H54 (cell line): ENCODE measurements at places on chromosomes 7 and 10.

DNA sequence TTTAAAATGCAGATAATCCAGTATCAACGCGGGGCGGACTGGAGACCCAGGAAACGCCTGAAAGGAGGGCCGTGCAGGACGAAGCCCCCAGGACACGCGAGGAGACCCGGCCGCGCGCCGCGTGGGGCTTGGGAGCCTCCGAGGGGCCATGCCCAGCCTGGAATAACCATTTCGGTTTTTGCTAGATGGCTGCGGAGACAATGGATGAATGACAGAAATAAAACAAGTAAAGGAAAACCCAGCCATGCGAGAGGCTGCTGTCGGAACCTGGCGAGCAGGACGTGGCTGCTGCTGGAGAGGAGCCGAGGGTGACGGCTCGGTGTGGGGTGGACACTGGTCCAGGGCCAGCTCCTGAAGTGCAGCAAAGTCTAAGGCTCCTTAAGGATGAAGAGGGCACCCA is 227.2 kb upstream of the ADARB2 start:
- DNase-seq: no peak

GRCh38 chr7:17392846-17393245 is 94.4 kb downstream of the AHR start:
- no peak for DNase-seq

- no peak for DNase-seq
Measured at GRCh38 chr7:155395176-155395797, 62.6 kb upstream of the EN2 start.

DNA sequence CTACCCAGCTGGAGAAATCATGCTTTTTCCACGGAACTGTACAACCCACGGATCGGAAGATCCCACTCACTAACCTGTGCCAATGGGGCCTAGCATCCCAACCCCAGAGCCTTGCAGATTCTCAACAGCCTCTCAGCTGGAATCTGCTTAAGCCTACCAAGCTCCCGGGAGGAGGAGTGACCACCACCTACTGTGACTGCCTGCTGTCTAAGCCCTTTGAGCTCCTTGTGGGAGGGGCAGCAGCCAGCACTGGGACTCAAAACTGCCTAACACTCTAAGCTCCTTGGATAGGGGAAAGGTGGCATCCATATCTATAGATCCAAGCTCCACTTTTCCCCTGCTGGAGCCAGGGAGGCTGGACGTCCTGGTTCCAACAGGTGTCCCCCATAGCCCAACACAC is 254.4 kb upstream of the CNTNAP2 start:
- DNase-seq: no peak

DNA sequence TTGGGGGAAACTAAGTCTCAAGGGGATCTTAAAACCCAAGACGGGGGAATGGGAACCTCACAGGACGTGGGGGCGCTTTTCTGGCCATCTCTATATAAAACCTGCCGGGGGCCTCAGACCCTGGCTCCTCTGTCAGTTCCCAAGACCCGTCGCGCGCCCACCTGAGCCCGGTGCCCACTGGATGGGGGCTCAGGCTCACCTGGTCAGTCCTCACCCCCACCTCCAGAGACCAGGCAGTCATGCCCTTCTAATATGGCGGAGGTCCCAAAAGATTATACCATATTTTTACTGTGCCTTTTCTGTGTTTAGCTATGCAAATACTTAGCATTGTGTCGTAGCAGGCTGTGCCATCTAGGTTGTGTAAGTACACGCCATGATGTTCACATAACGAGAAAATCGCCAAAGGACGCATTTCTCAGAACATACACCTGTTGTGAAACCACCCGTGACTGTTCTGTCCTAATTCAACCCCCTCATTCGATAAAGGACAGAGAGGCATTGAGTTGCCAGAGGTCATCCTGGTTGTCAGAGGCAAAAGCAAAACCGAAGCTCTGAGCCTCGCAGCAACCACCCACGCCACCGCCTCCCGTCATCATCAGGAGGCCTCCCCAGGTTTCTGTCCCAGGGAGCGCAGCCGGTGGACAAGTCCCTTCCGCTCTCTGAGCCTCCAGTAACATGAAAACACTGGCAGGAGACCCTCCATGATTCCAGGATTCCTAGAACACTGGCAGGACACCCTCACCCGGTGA is 28.9 kb downstream of the OAT start:
- no peak for DNase-seq

DNA sequence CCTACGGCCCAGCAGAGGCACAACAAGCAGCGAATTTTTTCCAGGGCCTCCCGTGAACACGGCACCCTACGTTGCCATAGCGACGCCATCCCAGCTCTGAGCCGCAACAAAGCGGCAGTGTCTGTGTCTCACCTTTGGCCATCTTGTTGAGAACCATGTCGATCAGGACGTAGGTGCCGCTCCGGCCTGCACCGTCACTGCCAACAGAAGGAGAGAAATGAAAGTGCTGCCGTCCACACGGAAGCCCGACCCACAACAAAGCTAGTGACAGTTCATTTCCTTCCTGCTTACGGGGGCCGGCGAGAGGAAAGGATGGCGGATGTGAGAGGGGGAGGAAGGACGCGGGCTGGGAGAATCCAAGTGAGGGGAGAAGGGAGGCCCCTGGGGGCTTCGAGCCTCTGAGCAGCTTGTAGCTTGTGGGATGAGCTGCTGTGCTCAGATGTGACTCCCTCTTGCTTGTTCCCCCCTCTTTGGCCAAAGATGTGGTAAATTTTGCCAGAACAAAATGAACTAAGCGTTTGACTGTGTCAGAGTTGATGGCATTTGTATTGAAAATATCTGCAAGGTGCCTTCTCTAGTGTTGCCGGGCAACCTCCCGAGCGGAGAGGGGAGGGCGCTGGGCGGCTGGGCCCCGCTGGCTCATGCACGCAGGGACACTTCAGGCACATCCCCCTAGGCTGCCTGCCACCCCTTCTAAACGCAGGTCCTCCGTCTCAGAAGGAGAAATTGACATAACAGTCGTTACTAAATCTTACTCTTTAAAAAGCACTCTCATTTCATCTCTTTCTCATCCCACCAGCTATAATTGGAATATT is 232.2 kb downstream of the DNAJB6 start:
- DNase-seq: no peak

GRCh38 chr7:55474944-55475854 is 97.1 kb downstream of the VOPP1 start:
- DNase-seq: no peak

DNA sequence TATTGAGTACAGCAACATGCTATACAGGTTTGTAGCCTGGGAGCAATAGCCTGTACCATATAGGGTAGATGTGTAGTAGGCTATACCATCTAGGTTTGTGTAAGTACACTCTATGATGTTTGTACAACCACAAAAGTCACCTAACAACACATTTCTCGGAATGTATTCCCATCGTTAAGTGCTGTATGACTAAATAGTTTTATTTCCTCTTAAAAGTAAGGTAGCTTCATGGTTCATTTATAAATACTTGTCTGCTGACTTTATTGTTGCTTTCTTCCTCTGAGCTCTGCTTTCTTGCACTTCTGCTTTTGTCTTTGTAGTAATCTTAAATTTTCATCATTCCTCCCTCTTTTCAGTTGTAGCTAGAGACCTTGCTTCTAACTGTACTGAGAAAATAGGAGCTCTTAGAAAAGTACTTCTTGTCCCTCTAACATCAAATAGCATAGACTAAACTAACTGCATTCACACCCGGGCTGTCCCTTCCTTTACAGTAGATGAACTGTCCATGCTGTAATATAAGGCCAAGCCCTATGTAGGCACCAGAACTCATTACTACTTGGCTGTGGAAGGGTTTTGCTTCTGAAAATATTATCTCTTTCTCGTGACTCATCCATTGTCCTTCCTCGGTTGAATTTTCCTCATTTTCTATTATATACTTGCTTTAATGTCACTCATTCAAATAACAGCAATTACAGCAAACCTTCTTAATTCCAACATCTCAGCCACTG is 55.4 kb upstream of the FAM3C start:
- no peak for DNase-seq

GRCh38 chr10:96089116-96089515 is 41.0 kb upstream of the ZNF518A start:
- DNase-seq: no peak

GRCh38 chr7:143485500-143485899 is 7.8 kb downstream of the TAS2R41 start:
- DNase-seq: no peak

GRCh38 chr10:74947781-74948401 is 121.5 kb downstream of the KAT6B start:
- no peak for DNase-seq
